NCI-H2107 (cell line): ENCODE measurements at places on chromosomes 3 and 15.

DNA sequence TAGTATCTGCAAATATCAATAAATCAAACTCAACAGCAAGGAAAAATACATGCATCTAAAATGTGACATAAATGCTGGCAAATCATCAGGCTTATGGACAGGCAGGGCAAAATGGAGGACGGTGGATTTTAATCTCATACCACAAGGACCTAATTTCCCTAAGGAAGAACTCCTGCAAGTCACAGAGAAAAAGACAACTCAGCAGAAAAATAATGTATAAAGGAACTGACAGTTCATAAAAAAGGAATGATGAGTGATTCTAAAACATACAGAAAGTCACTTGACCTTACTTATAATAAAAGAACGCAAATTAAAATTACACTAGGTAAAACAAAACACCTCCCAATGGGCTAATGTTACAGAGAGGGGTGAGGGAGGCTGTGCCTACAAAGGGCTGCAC lies 17.2 kb downstream of the TUBGCP5 start:
- no peak for DNase-seq

- no peak for DNase-seq
Measured at GRCh38 chr3:21920421-21920861, 169.4 kb upstream of the ZNF385D start.

DNA sequence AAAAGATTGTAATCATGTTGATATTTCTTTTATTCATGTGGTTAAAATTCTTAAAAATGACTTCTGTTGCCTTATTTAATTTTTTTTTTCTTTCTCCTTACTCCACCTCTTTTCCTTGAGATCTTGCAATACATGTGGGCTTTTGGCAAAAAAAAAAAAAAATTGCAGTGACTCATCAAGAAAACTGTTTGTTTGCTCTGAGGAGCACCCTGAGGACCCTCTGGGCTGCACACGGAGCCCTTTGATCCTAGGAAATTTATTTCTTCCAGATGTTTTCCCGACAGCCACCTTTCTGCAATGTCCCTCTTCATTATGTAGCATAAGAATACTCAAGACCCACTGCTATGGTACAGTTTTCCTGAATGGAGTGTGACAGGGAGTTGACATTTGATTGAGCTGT lies 371.7 kb downstream of the ZBTB20 start:
- DNase-seq: no peak

GRCh38 chr15:99433026-99433756 lies 132.6 kb upstream of the MEF2A start:
- no peak for DNase-seq

DNA sequence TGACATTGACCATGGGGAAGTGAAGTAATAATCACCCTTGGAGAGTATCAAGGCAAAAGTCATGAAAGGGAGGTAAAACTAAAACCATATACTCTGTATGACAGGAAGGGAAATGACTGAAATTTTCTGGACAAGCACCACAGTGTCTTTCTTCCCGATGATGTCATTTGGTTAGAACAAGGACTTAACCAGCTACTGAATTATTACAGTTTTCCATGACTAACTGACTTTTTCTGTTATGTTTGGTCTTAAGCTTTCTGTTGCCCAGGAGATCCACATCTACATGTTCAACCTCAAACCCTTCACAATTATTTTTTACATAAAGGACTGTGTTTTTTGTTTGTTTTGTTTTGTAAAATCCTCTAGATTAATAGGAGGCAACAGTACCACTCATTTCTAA lies 191.9 kb upstream of the IL12A start:
- DNase-seq: no peak

- no peak for DNase-seq
Measured at GRCh38 chr3:89948008-89948407, 840.6 kb downstream of the EPHA3 start.

DNA sequence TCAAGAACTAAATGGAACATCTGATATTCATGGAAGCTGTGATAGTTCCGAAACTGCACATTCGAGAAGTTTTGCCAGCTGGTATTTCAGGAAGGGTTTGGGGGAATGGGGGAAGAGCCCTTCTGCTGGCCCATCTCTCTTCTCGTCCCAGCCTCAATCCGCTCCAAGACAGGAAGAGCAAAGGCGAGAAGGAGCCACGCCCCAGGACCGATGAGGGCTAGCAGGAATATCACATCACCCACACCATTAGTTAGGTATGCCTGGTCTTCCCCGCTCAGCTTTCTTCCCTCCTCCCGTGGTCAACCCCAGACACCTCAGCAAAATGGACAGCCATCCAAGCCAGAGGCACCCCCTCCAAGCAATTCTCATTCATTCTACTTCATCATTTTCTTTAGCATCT lies 14.9 kb upstream of the PCSK6 start:
- no peak for DNase-seq

DNA sequence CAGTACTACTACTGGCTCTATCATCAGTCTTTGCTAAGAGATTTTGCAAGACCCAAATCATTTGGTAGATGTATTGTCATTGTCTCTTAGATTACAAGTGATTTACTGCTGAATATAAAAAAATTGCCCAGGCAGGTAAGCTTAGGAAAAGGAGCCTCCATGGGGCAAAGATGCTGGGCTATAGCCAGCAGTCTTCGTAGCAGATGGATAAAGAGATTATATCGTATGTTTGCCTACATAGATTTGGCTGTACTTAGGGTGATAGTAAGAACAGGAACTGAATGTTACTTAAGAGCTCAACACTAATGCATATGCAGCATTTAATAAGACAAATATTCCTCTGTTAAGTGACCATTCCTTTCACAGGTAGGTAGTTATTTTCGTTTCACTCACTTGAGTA lies 48.9 kb downstream of the PTPRG start:
- DNase-seq: no peak

- DNase-seq: no peak
Measured at GRCh38 chr3:52028572-52028971, 27.8 kb downstream of the DUSP7 start.
